ENCODE measurements at places on chromosomes 2 and 18. TPM values are rescaled to one million over a fixed set of nuclear protein-coding genes. Genes with fewer than 3 reads are reported as not detected.

ALPG gene
- not detected for polyA plus RNA-seq

DNA sequence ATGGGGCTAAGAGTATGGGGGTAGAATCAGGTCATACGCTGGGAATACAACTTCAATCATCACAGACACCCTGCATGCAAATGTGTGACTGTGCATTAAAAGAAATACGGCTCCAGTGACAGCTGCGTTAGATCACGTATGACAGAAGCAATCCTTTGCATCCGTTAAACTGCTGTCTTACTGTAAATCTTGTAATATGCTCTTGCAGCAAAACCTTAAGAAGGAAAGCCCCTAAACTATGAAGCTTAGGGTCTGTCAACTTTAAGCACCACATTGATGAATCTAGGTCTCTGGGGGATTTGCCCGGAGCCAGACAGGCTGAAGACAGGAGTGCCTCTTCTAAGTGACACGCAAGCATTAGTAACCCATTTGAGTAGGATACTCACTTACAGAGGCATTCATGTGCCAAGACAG, 84.7 kb upstream of the EML6 start:
- DNase-seq: no peak
- no peak overlapping the region for H3K27ac ChIP-seq
- H3K27me3 ChIP-seq: no peaks in the 10 kb centered on the region
- peaks cover 7% of the 10 kb centered on the region for H3K4me1 ChIP-seq
- H3K36me3 ChIP-seq: peaks cover 15% of the 10 kb centered on the region

GRCh38 chr2:207939342-207940108, 85.8 kb downstream of the PLEKHM3 start:
- no peaks in the 10 kb centered on the region for H3K27me3 ChIP-seq
- H3K36me3 ChIP-seq: peaks cover 10% of the 10 kb centered on the region
- no peak for DNase-seq
- no peaks in the 10 kb centered on the region for H3K4me1 ChIP-seq

DNA sequence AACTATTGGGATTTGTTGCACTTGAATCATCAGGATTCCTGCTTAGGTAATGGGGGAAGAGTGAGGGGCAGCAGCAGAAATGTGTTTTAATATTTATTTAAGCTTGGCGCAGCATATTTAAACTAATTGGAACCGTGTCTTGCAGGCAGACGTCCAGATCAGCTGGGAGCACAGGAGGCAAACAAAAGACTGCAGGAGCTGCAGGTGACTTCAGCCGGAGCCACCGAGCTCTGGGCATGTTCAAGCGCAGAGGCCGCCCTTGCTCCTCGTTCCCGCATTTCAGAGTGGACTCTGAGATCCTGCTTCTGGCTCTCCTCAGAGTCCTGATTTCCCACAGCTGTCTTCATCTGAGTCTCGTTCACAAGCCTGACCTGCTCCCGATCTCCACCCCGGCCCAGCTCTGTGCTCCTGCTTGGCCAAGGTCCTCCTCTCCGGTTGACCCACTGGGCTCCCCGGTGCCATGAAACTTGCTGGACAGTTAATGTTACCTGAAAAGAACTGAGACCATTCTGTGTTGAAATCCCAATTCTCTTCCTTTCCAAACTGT, 475.5 kb downstream of the SOX11 start:
- no peak overlapping the region for H3K4me3 ChIP-seq
- H3K27ac ChIP-seq: no peak overlapping the region
- no peaks in the 10 kb centered on the region for H3K4me1 ChIP-seq
- no peaks in the 10 kb centered on the region for H3K27me3 ChIP-seq

GRCh38 chr2:45256867-45257641, 247.8 kb upstream of the SIX2 start:
- H3K27me3 ChIP-seq: no peaks in the 10 kb centered on the region
- no peaks in the 10 kb centered on the region for H3K36me3 ChIP-seq
- H3K4me3 ChIP-seq: no peak overlapping the region
- no peak overlapping the region for H3K27ac ChIP-seq

DNA sequence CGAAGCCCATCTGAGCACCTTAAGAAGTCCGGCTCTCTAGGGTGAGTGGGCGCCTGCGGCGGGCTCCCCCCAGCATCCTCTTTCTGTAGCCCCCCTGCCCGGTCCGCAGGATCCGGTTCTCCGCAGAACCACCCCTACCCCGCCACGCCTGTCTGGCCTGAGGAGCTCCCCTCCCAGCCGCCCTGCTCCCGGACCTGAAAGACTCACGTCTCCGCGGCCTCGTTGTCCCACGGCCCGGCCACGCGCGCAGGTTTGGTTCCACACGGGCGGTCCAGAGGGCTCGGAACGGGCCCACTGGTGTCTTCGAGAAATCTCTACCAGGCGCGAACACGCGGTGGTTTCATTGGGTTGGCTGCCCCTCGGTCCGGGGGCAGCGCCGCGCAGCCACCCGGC, 237 bp downstream of the SLC39A6 start:
- peaks cover 10% of the 10 kb centered on the region for H3K36me3 ChIP-seq
- H3K4me3 ChIP-seq: peak overlapping the region; percentile 97
- peak overlapping the region; percentile 96 for H3K27ac ChIP-seq
- no peak for DNase-seq

GRCh38 chr2:61367177-61367576, 103.7 kb downstream of the USP34 start:
- peaks cover 19% of the 10 kb centered on the region for H3K36me3 ChIP-seq
- no peak overlapping the region for H3K4me3 ChIP-seq
- no peak overlapping the region for H3K27ac ChIP-seq
- no peak for DNase-seq
- peaks cover 39% of the 10 kb centered on the region for H3K4me1 ChIP-seq

DNA sequence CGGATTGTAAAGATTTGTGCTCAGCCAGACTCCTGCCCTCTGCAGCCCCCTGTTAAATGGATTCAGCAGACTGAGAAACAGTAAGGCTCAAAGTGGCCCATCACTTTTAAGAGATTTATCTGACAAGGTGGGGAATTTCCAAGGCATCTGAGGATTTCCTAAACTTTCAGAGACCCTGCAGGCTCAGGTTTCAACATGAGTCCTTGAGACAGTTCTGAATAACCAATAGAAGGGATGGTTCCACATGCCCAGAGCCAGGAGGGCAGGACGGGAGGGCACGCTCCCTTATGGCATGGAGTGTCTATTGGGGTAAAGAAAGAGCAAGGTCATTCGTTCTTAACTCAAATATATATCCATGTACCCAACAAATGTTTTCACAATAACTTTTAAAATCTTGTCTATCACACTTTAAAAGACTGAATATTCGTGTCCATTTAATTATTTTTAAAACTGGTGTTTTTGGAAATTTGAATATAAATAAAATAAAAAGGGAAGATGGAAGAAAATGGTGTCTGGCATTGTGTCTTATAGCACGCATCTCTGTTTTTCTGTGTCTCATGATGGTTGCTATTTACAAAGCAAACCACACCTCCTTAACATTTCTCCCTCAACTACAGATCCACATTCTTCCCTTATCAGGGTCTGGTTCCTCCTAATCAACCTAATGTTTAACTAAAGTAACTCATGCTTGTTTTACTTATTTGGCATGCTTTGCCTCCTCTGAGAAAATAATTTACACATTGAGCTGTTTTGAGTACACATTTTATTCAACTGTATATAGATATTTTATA, 56.0 kb upstream of the DSG1 start:
- no peaks in the 10 kb centered on the region for H3K4me1 ChIP-seq
- no peaks in the 10 kb centered on the region for H3K27me3 ChIP-seq
- DNase-seq: no peak
- no peak overlapping the region for H3K27ac ChIP-seq
- peaks cover 3% of the 10 kb centered on the region for H3K36me3 ChIP-seq
